ENCODE measurements at places on chromosomes 16 and 17. TPM values are rescaled to one million over a fixed set of nuclear protein-coding genes. Genes with fewer than 3 reads are reported as not detected.

GRCh38 chr16:64121473-64121872, 1000.4 kb downstream of the CDH11 start:
- peak; percentile 84 for DNase-seq

DNA sequence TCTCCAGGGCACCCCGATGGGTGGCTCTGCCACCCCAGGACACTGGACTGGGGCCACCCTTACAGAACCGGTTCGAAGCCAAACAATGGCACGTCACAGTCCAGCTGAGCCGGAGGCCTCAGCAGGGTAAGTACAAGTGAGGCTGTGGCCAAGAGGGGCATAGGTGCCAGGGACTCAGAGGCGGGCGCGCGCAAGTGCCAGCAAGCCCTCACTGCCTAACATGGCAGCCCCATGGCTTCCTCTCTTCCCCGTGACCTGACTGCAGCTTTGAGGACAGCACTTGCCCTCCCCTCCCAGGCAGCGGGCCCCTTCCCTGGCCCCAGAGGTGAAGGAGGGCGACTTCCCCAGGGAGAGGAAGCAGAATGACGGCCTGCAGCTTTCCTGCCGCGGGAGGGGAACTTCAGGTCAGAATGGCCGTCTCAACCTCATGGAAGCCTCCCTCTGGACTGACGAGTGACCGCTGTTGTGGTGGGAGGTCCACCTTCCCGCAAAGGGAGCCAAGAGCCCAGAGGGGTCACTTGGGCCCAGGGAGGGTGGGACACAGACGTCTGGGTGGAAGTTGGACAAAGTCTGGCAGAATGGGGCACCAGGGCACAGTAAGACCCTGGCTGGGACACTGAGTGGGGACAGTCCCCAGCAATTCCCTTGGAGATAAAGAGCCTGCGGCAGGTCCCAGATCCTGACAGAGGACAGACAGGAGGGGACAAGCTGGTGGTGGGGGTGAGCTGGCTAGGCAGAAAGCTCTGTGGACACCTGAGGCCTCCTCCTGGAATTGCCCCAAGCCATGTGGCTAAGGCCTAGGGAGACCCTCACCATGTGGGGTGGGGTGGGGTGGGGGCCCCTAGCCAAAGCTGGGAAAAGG, 52.1 kb upstream of the TOB1 start:
- no peak for DNase-seq

DNA sequence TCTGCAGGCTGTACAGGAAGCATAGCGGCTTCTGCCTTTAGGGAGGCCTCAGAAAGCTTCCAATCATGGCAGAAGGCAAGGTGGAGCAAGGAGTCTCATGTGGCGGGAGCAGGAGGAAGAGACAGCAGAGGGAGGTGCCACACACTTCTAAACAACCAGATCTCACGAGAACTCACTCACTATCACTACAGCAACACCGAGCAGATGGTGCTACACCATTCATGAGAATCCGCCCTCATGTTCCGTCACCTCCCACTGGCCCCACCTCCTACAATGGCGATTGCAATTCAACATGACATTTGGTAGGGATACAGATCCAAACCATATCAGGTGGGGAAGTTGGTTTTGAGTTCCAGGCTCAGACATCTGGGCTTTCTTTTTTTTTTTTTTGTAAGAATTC, 31.9 kb upstream of the NUDT7 start:
- no peak for DNase-seq

GRCh38 chr16:28482026-28482425, 9.8 kb downstream of the CLN3 start:
- no peak for DNase-seq

DNA sequence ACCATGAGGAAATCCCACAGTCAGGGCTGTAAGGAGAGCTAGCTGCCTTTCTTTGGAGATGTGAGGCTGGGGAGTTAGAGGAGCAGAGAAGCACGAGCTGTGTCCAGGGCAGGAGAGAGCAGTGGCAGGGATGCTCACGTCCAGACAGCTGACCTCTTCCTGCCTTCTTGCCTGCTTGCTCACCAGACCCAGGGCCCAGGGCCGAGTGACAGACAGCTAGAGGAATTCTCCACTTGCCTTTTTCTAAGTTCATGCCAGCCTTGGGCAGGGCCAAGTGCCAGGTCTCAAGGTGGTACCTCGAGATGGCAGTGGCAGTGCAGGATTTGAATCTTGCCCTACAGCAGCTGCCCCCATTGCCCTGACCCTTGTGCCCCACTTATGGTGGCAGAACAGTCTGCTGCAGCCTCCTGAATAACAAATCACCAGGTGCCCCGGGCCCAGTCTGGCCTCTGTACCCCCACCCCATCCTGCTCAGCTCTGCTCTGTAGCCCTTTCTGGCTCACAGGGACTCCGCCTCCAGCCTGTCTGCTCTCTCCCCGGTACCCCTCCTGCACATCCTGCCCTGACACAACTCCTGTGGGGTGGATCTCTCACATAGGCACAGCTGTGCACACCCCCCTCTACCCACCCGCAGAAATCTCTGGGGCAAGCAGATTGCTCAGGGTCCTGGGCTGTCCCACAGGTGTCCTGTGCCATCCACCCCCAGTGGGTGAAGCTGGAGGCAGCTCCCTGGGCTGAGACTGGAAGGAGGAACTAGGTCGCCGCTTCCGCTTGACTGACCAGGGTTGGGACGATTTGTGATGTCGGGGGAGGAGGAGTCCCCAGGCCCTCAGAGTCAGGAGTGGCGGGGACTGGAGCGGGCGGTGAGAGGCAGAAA, 25.9 kb downstream of the GRIN2C start:
- no peak for DNase-seq

GRCh38 chr16:17324451-17324850, 146.3 kb downstream of the XYLT1 start:
- no peak for DNase-seq

DNA sequence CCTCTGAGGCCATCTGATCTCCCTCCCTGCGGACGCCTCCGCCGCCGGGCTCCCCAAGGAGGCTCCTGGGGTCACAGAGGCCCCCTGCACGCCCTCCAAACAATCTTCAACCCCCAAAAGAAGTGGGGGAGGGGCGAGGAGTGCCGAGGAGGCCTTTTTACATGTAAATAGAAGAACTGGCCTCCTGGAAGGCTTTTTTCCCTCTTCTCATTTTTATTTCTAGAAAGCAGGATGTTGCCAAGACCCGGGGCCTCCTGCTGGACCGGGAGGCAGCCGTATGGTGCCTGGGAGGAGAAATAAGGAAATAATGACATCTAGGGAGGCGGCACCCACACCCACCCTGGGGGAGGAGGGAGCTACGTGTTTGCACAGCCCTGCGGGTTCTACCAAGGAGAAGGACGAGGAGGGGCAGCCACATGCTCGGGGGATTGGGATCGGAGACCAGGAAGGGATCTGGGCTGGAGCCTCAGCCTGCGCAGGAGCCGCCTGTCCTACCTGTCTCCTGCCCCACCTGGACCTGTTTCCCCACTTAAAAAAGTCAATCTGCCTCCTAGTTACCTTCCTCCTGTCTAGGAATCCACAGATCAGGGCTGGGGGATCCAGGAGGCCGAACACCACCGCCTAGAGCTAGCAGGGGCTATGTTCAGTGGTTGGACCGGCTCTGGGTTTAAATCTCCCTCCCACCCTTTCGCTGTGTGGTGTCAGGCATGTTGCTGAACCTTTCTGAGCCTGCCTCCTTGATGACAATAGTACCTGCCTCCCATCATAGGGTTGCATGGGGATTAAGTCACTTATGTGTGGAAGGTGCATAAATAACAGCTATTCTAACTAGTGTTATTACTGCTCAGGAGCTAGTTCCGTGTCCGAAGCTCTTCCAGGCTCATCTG, 175.7 kb upstream of the GSE1 start:
- no peak for DNase-seq

GRCh38 chr17:45851022-45851421, 6.3 kb downstream of the SPPL2C start:
- DNase-seq, result no peak

DNA sequence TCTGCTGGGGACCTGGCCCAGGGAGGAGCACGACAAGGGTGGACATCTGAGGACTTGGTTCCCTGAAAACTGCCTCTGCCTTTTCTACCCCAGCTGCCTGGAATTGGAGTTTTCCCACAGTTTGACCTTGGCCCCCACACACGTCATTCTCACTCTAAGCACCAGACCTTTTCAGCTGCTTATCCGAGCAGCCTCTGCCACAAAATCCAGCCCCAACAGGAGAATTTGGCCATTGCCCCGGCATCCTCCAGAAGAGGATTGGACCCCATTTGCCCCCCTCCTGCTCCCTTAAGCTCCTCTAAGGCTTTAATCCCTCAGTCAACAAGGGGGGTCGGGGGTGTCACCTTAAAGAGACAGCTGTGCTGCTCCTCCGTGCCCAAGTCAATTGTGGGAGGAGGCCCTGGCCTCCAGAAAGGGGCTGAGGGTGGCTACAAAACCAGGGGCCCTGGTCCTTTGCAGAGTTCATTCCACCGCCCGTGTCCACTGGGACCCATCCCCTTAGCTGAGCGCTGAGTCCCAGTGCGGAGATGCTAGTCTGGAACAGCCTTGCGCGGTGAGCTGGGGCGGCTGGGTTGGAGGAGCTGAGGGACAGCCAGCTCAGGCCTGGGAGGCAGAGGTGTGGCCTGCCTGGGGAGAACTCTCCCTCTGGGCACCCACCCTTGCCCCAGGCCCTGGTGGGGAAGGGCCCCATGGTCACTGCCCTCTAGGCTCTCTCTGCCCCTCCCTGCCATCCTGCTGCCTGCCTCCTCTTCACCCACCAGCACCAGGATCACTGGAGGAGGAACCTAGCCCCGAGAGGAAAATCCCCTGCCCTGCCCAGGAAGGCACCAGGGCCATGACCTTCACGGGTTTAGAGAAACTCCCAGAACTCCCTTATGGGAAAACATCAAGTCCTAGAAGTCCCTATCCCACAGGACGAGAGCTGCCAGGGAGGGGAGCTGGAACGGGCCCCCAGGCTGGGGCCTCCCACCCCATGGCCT, 18.8 kb downstream of the TTYH2 start:
- DNase-seq, result no peak

DNA sequence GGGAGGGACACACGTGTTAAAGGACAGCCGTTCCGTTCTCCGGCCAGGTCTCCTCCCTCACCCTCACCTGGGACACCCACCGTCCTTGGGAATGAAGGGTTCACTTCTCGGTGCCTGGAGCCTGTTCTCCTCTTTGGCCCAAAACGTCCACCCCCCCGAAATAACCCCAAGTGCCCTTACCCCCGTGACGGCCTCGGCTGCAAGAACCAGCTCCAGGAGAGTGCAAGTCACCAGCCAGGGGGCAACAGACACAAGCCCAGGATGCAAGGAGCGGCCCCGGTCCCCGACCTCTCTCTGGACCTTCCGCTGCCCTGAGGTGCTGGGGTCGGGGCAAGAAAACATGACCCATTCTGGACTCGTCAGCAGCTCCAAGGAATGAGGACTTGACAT, 20.0 kb upstream of the UBE2I start:
- DNase-seq, result no peak

Gene RSKR
- 3.5 TPM for total RNA-seq

DNA sequence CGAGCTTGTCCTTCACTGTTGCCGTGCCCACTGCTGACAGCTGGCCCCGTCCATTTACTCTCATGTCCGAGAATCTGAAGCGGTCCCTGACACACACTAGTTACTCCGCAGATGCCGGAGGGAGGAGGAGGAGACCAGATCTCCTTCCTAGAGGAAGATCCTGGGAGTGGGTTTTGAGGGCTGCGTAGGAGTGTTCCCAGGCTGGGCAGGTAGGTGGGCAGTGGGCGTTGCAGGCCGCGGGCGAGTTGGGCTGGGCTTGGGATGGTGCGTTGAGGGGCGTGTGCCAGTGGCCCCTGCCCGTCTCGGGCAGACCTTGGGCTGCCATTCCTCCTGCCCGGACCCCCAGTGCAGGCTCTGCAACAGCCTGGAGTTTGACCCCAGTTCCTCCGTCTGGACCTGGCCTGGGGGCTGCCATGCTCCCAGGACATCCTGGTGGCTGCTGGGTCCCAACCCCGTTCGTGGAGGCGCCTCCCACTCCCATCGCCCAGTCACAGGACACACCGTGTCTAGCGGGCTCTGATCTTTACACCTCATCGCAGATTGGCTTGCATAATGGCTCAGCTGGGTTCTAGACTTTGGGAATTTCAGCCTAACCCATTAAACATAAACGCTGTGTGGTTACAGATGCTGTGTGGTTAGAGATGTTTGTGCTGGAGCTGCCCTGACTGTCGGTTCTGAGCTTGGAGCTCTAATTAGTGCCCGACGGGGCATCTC, 22.8 kb downstream of the CACNA1H start:
- no peak for DNase-seq
